ENCODE measurements at places on chromosomes 1 and 21. TPM values are rescaled to one million over a fixed set of nuclear protein-coding genes. Genes with fewer than 3 reads are reported as not detected.

CDKN2C gene
- 8.3 TPM for total RNA-seq

PRR9 gene
- not detected for total RNA-seq

MLLT11 gene
- 2.6 TPM for total RNA-seq

LYSMD1 gene
- total RNA-seq = 11.0 TPM

NT5C1A gene
- total RNA-seq = not detected

SERPINC1 gene
- total RNA-seq = not detected

ACOT11 gene
- total RNA-seq = 2.3 TPM

RPL5 gene
- 2,096 TPM for total RNA-seq

TINAGL1 gene
- 9.1 TPM for total RNA-seq

GCSAML gene
- not detected for total RNA-seq

SPRR2B gene
- not detected for total RNA-seq

DNASE2B gene
- not detected for total RNA-seq

TMEM82 gene
- not detected for total RNA-seq

ZBTB37 gene
- total RNA-seq = 4.5 TPM

SLAMF8 gene
- 1.5 TPM for total RNA-seq

UBE2U gene
- not detected for total RNA-seq

RHCE gene
- 1.2 TPM for total RNA-seq

MSH4 gene
- total RNA-seq = 0.17 TPM

CD1B gene
- not detected for total RNA-seq

RNU1-1 gene
- under 0.01 TPM for total RNA-seq

CHIA gene
- not detected for total RNA-seq

S100A16 gene
- total RNA-seq = 169 TPM

CYP2J2 gene
- 1.4 TPM for total RNA-seq

GSTM2 gene
- total RNA-seq = 78.2 TPM

NEXN gene
- total RNA-seq = 46.0 TPM

RGS5 gene
- total RNA-seq = 13.4 TPM

ECM1 gene
- total RNA-seq = 17.6 TPM

COL6A1 gene
- total RNA-seq = 5,608 TPM

PTGFR gene
- 17.0 TPM for total RNA-seq

OR2L3 gene
- not detected for total RNA-seq

HCRTR1 gene
- 0.70 TPM for total RNA-seq

LCE1C gene
- not detected for total RNA-seq

PRCC gene
- 42.1 TPM for total RNA-seq

C1QA gene
- not detected for total RNA-seq

C2CD4D gene
- total RNA-seq = not detected

C1orf94 gene
- not detected for total RNA-seq

PODN gene
- total RNA-seq = 92.3 TPM

NR1I3 gene
- not detected for total RNA-seq

LINGO4 gene
- total RNA-seq = not detected

RGS13 gene
- total RNA-seq = not detected

PTPRU gene
- 35.8 TPM for total RNA-seq

LHX8 gene
- total RNA-seq = not detected

CCDC27 gene
- not detected for total RNA-seq

AMY1B gene
- total RNA-seq = not detected

PUM1 gene
- 39.7 TPM for total RNA-seq

DNAJC8 gene
- total RNA-seq = 59.2 TPM

LDLRAD1 gene
- not detected for total RNA-seq

COL9A2 gene
- total RNA-seq = 2.2 TPM

MXRA8 gene
- total RNA-seq = 672 TPM

ST6GALNAC5 gene
- total RNA-seq = 3.8 TPM

KIF14 gene
- 0.23 TPM for total RNA-seq
